Urinary bladder (tissue), 4 donors: ENCODE measurements at places on chromosomes 11 and 22.

- no peak for DNase-seq
Observed at GRCh38 chr11:45651841-45652749, 13.3 kb downstream of the CHST1 start.

- no peak for DNase-seq
Observed at GRCh38 chr11:33248416-33248971, 8.7 kb upstream of the HIPK3 start.

GRCh38 chr11:134223121-134223520, 646 bp downstream of the NCAPD3 start:
- no peak for DNase-seq

DNA sequence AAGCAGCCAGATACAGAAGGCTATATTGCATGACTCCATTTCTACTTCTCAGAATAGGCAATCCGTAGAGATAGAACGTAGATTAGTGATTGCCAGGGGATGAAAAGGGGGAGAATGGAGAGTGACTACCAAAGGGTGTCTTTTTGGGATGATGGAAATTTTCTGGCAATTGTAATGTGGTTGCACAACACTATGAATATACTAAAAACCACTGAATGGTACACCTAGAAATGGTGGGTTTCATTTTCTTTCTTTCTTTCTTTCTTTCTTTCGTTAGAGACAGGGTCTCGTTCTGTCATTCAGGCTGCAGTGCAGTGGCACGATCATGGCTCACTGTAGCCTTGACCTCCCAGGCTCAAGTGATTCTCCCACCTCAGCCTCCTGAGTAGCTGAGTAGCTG, 54.4 kb downstream of the BID start:
- no peak for DNase-seq

DNA sequence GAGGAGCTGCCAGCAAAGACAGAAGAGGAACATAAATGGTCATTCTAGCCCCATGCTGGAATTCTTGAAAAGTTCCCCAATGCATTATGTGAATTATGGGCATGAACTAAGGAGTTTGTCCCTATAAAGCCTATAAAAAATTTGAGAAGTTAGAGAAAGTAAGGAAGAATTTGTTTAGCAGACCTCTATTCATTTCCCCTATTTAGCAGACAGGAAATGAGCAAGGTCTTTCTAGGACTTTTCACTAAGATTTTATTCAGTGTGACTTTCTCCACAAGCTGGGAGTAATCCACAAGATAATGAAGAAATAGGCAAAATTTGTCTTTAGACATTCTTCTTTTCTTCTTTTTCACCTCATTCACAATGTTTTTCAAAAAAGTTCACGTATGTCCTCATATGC, 20.0 kb downstream of the PRRG4 start:
- no peak for DNase-seq

DNA sequence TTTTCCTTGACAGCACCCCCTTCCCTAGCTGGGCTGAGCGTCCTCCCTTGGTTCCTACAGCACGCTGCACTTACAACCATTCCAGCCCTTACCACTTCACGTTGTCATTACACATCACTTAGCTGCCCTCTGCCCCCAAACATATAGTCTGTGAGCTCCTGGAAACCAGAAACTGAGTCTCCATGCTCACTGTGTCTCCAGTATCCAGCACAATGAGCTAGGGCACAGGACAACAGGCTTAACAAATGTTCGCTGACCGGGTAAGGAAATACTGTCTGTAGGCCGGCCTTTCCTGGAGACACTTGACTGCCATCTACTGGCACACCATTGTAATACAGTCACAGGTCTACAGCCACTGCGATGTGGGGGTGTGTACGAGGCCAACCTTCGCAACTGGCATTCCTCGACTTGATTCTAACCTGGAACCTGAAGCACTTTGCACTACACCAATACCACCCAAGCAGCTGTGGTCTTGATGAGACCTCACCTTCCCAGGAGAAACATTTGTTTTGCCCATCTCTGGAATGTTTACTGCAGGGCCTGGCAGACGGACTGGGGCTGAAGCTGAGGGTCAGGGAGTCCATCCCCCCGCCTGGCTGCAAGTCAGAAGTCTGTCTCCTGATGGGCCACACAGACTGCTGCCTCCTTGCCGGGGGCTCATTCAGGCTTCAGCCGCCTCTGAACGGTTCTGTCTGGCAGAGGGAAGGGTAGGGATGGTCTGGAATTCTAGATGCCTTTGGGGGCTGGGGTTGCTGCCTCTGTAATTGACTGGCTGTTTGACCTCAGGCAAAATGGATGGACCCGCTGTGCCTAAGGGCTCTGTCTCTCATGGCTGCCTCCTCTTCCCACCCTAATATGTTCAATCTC, 72.0 kb downstream of the SYN3 start:
- DNase-seq = peak; percentile 81

DNA sequence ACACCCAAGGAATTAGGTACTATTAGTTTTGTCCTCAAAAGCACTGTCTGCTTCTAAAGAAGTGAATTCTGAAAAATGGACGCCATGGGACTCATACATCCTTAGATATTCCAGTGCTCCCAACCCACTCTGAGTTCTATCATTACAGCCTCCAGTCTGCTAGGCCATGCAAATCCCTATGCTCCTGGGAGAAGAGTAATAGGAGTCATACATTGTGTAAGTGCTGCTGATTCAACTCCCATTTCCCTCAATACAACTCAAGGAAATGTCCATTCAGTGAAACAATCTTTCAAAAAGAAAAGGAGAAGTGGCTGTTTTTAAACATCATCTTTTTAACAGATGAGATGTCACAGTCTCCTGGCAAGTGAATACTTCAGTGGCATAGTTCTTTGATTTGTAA, 590.2 kb upstream of the LRRC4C start:
- no peak for DNase-seq

- no peak for DNase-seq
Observed at GRCh38 chr22:48554893-48555572, 1272.6 kb downstream of the BRD1 start.

- DNase-seq = no peak
Observed at GRCh38 chr11:104678408-104678807, 219.9 kb downstream of the CASP12 start.

DNA sequence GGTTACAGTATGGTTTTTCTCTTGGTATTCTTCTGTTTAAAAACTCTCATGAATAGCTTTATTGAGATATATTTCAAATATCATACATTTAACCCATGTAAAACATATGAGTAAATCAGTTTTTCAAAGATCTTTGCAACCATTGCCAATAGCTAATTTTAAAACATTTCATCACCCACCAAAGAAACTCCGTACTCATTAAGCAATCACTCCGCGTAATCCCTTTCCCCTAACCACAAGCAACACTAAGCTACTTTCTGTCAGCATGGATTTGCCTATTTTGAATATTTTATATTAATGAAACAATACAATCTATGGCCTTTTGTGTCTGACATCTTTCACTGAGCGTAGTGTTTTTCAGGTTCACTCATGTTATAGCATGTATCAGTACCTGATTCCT, 697.9 kb upstream of the ANO5 start:
- DNase-seq = no peak

GRCh38 chr11:81870066-81870412, 863.6 kb downstream of the FAM181B start:
- no peak for DNase-seq

- no peak for DNase-seq
Observed at GRCh38 chr11:16899708-16900303, 114.4 kb downstream of the PLEKHA7 start.

- DNase-seq = no peak
Observed at GRCh38 chr11:89625171-89625570, 84.9 kb upstream of the TRIM77 start.

DNA sequence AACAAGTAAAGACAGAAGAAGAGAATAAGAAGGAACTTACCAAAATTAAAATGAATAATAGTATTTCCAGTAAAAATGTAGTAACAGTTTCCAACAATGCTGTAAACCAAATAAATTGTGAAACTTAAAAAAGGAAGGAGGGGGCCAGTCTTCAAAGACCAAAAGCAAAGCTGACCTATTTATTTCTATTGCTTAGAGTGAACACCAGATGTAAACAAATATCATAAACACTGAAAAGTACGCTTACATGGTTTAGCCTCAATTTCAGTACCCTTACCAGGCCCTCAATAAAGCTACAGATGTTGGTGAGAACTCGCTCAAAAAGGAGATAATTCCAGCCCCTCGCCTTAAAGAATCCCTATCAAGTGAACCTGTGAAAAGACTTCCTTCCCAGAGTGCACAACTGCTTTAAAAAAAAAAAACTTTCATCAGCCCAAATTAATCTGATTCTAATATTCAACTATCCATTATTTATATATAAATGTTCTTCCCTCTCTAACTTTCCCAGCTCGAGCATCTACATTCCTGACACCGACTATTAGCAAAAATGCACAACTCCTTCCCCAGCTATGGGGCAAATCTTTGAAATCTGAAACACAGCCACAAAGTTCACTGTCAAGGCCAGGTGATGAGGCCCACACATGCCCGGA, 2.4 kb downstream of the PHF21A start:
- no peak for DNase-seq

DNA sequence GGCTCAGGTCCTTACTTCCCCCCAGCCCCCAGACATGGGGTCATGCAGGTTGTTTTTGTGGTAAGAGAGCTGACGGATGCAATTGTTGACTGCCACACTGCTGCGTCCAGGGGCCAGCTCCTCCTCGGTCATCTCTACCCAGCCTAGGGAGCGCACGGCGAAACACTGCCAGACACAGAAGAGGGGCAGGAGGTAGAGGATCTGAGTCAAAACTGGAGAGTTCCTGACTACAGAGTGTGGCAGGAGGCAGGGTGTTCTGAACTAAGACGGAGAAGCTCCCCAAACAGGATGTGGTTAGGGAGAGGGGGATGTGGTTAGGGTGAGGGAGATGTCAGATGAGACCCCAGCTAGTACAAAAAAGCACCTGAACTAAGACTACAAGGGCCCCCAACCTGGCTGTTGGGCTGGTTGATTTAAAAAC, 12.3 kb downstream of the SMPD1 start:
- DNase-seq = no peak

DNA sequence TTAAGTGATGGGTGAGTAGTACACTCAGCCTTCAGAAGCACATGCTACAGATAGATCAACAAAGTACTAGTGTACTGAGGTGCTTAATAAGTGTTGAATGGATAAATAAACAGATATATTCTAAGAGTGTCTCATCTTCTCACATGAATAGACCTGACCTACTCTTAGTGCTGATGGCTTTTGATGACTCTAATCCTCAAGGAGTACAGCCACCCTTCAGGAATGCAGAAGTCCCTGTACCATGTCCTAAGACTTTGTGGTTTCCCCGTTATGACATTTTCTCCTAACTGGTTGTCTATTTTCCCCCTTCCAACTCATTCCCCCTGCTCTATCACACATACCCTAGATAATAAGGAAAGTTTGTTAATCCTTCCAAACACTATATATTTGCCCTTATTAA, 61.6 kb downstream of the C11orf65 start:
- DNase-seq = no peak

GRCh38 chr11:74203966-74204365, 32.9 kb downstream of the PPME1 start:
- DNase-seq = no peak

DNA sequence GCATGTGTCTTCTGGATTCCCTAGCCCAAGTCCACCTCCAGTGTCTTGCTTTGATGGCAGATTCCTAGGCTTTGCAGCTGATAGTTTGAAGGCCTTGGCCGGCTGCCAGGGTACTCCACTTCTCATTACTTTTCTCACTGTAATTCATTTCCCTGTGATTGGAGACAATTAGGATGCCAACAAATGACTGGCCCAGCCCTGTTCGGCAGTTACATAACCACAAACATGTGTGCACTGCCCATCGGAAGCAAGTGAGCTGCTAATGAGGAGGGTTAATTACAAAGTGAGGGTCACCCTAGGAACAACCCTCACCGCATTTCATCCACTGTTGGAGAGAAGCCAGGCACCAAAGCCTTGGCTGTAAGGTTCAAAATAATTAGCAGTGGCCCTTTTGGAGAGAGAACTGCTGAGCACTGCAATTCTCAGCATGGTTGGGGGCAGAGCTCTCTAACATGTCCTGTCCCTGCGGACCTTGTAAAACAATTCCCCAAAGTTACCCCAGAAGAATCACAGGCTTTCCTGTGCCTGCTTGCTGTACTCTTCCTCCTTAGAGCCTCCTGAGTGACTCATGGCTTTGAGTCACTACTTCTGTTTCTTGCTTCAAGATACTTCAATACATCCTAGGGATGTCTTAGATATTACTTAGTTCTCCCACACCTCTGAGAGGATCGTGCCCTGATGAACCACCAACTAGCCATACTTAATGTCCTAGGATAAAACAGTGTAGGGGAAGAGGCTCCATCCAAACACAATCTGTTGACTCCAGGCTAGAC, 109.7 kb upstream of the GALNT18 start:
- DNase-seq = no peak

- DNase-seq = no peak
Observed at GRCh38 chr22:46545086-46545792, 7.8 kb upstream of the CELSR1 start.

GRCh38 chr11:10322830-10323792, 18.2 kb downstream of the ADM start:
- DNase-seq = peak; percentile 83

- DNase-seq = no peak
Observed at GRCh38 chr11:128318856-128319474, 268.4 kb downstream of the ETS1 start.

DNA sequence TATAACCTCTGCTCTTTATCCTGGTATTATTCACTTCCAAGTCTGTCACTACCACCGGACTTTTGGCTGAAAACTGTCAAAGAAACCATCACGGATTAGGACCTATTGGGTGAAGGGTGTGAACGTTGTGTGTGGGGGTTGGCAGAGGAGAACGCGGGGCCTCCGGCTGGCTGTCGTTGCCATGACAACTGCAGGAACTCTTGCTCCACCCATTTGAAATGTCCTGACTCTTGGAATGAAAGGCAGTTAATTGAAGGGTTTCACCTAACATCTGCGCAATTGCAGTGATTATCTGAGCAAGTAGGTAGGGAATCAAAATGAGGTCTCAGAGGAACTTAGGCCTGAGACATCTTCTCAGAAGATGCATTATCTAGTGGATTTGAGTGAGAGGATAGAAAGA, 60.9 kb upstream of the CLMP start:
- DNase-seq = no peak

- no peak for DNase-seq
Observed at GRCh38 chr11:104338186-104338585, 174.2 kb upstream of the PDGFD start.

DNA sequence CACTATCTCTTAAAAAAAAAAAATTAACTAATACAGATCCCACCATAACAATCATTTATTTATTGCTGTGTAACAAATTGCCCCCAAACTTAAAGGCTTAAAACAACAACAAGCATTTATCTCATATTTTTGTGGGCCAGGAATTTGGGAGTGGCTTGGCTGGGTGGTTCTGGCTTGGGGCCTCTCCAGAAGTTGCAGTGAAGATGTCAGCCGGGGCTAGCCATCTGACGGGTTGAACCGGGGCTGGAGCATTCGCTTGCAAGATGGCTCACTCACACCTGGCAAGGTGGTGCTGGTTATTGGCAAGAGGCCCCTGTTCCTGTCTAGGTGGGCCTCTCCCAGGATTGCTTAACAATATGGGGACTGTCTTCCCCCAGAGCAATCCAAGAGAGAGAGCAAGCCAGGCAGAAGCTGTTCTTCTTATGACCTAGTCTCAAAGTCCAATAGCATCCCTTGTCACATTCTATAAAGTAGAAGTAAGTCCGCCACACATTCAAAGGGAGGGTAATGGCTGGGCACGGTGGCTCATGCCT, 29.5 kb downstream of the ACO2 start:
- DNase-seq = no peak
